ENCODE measurements at places on chromosomes 6 and 20.
A peak's percentile ranks its signal among the peaks of the same experiment; 100 is the strongest.

DNA sequence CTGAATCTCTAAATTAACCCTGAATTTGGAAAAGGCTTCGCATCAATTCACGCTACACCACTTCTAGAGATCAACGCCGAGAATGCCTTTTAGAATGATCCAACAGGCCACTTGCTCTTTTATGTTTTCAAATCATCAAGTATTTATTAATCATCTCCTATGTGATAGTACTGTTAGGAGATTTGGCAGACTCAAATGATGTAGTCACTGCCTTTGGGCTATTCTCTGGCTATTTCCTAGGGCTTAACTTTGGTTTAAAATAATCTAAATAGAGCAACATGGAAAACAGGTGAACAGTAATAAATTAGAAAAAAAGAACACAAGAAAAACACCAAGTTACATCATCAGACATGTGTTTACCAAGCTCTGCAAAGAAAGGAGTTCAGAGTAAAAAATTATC is 140.3 kb downstream of the TENT5A start:
- DNase-seq, result no peak

GRCh38 chr6:52523378-52524142 is 53.3 kb downstream of the TRAM2 start:
- no peak for DNase-seq

GRCh38 chr20:4147319-4147718 is 132.0 kb upstream of the RNF24 start:
- no peak for DNase-seq

- DNase-seq, result no peak
These were observed 48.3 kb upstream of the KIF25 start for GRCh38 chr6:167949121-167949684.

GRCh38 chr6:106972500-106972899 is 2.0 kb downstream of the CD24 start:
- DNase-seq, result no peak

- no peak for DNase-seq
These were observed 17.1 kb downstream of the REPS1 start for GRCh38 chr6:138970856-138971425.

DNA sequence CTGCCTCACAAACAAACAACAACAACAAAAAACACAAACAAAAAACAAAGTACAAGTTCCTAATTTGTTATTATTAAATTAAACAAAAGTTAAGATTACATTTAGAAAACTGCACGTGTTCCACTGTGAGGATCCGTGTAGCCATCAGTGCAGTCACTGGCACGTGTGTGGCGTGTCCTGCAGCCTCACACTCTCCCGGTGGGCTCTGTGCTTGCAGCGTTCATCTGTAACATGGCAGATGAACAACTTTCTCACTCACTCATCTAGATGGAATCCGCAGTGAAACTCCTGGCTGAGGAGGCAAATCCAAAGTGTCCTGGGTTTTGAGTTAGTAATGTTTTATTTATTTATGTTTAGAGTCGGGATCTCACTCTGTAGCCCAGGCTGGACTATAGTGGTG is 12.9 kb upstream of the ADRM1 start:
- no peak for DNase-seq

- DNase-seq, result no peak
These were observed 72.2 kb downstream of the SCAF8 start for GRCh38 chr6:154805288-154805911.

DNA sequence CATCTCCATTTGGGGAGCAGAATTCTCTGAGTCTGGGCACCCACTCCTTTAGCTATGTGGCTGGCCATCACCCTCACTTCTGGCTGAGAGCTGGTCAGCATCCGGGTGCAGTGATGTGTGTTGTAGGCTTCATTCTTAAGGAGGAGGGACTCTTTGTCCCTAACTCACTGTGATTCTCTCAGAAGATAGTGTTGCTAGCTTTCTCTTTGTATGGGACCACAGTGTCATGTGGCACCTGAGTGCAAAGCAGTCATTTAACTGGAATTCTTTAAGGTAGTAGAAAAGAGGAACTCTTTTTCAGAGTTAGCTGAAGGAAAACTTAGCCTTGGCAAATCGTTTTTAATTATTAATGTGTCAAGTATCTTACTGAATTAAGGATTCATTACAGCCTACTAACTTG is 165.9 kb downstream of the JARID2 start:
- no peak for DNase-seq

DNA sequence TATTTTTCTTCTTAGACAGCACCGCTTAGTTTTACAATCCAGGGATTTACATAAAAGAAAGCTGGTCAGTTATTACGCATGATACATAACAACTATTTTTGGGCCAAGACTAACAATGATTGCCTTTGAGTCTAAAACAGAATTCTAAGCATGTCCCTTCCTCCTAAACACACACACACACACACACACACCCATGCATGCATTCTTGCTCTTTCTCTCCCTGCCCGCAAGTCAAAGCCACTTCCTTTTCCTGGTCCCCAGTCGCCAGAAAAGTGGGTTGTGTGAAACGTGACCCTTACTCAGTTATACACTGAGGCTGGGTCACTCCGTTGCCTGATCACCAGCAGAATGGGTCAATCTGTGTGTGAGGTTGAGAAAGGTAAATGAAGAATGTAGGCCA is 31.4 kb downstream of the FYN start:
- DNase-seq, result peak; percentile 54

DNA sequence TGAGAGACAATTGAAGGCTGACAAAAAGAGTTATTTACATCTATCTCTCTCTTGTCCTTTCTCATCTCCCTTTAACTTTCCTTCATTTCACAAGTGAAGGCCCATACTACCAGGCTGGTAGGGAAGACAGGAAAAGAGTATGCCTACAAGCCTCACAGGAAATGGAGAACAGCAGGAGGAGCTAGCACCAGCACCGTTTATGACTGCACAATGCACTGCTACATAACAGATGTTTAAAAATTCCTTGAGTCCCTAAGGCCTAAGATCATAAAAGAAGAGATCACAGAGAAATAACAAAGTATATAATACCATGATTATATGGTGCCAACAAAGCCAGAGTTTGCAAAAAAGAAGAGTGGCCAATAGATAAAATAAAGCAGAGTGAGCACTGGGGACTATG is 194.8 kb downstream of the UNC5CL start:
- DNase-seq, result no peak

DNA sequence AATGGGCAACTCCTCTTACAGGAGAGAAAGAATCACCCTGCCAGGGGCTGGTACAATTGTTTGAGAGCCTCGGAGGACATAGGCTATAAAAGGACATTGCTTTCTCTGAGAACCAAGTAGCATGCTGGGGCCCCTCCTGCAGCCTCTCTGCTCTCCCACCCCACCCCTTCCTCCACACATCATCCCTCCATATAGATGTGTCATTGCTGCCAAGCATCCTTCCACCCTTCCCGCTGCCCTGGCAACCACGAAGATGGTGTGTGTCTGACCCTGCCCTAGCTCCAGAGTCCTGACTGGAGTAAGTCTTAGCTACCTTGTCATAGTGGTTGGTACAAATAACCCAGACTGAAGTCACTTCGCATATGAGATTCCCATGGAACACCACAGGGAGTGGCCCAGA is 129.7 kb downstream of the SNX5 start:
- DNase-seq, result no peak

DNA sequence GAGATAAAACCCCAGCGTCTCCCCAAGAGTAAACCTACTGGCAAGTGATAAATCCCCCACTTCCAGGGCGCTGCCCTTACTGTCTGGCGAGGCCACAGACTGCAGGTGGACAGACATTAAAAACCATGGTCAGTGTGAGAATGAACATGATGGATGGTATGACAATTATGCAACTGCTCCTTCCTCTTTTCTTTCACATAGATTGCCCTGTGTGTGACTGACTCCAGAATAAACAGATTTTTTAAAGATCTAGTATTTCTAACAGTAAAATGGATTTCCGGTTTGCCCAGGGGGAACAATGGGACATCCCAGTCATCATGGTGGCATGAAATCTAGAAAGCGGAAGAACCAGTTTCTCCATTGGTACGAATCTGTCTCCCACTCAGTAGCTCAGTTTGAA is 153.7 kb downstream of the FOXC1 start:
- DNase-seq, result no peak

- no peak for DNase-seq
These were observed 242.2 kb downstream of the NRN1 start for GRCh38 chr6:5764401-5764955.

- DNase-seq, result no peak
These were observed 278.7 kb downstream of the GMDS start for GRCh38 chr6:1966713-1967112.

DNA sequence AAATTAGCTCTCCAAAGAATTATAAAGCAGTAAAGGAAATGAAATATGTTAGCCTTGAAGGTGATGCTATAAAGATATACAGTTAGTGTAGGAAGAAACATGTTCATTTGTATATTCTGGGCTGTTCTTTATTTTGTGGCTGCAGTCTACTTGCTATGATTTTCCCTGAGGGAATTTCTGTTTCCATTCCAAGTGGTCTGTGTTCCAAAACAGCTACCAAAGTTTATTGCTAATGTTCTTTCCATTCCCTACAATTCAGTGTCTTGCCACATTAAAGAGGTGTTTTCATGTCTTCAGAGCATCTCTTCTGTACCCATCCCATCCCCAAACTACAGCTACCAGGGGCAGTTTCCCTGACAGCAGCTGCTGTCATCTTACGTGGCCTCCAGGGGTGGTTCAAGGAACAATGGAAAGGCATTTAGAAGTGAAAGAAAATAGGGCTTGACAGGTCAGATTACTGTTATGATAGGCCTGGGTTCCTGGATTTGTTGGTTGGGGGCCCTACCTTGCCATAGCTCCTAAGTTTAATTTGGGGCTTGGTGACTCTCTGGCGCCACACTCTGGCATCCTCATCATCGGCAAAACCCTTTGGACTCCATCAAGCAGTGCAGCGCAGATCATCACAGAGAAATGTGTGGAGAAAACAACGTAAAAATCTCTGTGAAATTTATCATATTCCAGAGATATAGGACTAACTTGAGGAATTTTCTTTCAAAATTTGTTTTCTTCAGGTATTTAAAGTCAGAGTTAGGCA is 33.8 kb upstream of the AIG1 start:
- DNase-seq, result peak; percentile 37

DNA sequence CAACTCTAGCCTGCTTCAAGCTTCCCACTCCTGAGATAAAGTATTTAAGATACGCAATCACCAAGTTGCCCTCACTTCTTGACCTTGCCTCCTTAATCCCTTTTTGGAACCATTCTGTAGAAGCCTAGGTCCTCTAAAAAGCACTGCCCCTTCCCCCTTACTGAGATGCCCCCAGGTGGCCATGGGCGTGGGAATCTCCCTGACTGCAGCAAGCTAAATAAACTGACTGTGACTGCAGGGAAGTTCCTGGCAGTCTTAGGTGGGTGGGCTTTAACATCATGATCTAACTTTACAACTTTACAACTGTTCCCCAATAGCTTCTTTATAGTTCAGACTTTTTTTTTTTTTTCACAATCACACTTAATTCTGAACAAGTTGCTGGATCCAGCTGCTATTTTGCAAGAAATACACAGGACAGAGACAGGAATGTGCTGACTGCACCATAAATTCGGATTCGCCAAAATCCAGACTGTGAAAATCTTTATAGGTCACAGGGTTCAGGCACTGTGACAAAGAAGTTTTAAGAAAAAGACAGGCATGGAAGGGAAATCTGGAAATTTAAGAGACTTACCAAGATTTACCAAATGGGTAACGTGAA is 344.2 kb upstream of the SULF2 start:
- no peak for DNase-seq

GRCh38 chr20:13141546-13141945 is 79.5 kb upstream of the ISM1 start:
- no peak for DNase-seq

DNA sequence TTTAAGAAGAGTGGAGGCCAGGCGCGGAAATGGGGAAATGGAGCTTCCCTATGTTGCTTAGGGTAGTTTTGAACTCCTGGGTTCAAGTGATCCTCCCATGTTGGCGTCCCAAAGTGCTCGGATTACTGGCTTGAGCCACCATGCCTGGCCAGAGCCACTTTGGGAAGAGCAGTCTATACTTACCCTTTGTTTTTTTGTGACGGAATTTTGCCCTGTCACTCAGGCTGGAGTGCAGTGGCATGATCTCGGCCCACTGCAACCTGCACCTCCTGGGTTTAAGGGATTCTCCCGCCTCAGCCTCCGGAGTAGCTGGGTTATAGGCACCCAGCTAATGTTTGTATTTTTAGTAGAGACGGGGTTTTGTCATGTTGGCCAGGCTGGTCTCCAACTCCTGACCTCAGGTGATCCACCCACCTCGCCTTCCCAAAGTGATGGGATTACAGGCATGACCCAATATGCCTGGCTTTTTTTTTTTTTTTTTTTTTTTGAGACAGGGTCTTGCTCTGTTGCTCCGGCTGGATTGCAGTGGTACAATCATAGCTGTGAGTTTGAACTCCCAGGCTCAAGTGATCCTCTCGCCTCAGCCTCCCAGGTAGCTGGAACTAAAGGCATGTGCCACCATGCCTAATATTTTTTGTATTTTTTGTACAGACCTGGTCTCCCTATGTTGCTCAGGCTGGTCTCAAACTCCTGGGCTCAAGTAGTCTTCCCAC is 18.0 kb downstream of the PPP1R10 start:
- DNase-seq, result no peak

DNA sequence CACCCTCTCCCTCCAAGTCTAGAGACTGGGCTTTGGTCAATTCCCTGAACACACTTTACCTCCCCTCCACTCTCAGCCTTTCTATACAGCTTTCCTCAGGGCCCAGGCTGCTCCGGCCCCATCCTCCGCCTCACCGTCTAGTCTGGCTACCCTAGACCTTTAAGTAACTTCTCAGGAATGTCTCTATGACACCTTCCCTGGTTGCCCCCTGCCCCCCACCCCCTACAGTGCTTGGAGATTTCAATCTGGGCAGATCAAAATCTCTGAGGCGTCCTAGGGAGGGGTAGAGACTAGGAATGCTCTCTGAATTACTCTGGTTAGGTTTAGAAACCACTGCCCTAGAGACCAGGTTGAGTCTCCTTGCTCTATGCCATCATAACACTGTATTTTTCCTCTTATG is 6.1 kb downstream of the UBE2J1 start:
- DNase-seq, result no peak

DNA sequence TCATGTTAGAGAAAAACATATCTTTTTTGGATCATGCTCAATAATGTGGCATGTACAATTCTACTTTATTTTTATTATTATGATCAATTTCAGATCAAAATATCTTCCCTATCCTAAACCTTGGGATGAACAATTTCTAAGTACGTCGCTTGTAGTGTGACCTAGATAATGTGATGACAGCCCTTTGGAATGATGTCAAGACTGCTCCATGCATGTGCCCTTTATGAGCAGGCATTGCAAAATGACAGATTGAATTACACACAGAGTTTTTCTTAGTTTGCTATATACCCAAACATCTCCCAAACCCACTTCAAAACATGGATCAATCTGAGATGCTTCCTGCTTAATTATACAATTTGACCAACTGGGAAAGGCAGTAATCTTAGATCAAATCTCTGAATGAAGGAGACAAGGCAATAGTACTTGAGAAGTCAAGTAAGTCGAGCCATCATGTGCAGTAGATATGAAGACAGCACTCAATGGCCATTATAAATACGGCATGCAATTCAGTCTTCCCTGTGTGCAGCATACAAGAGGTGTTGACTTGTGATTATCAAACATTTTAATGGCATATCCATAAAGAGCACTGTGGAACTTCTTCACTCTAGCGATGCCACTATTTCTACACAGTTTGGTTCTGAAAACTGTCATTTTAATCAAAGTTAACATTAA is 294.8 kb downstream of the RNF144B start:
- DNase-seq, result no peak

Measured in stimulated activated naive CD8-positive, alpha-beta T cell treated with anti-CD3 and anti-CD28 coated beads, Interleukin-15, amount 100 ng/mL, for 72 hours (primary cell).